Upper lobe of left lung (tissue), 6 donors: ENCODE measurements at places on chromosomes 13 and 19. TPM values are rescaled to one million over a fixed set of nuclear protein-coding genes. Genes with fewer than 3 reads are reported as not detected.

- no peak for DNase-seq
Observed at GRCh38 chr19:54489341-54489740, 13.3 kb upstream of the LAIR2 start.

- DNase-seq = no peak
Observed at GRCh38 chr19:17322854-17323253, 11.8 kb downstream of the ANO8 start.

The EXOSC5 gene
- total RNA-seq = 7.8 TPM

DNA sequence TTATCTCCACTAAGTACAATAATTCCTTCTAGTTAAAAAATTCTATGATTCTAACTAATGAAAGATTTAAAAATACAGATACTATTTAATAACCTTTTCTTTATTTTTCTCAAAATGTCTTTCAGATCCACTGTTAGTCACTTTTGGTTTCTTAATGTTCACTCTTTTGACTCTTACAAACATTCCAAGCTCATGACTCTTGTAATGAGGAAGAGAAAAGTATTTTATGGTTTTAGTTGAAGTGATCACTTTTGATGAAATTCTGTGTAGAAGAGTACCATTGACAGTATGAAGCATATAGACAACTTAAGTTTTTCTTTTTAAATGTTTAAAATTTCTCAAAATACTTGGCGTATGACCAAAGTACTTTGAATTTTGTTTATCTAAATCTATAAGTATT is 27.8 kb downstream of the COG3 start:
- no peak for DNase-seq

- DNase-seq = no peak
Observed at GRCh38 chr13:110137680-110138009, 169.3 kb downstream of the COL4A1 start.

DNA sequence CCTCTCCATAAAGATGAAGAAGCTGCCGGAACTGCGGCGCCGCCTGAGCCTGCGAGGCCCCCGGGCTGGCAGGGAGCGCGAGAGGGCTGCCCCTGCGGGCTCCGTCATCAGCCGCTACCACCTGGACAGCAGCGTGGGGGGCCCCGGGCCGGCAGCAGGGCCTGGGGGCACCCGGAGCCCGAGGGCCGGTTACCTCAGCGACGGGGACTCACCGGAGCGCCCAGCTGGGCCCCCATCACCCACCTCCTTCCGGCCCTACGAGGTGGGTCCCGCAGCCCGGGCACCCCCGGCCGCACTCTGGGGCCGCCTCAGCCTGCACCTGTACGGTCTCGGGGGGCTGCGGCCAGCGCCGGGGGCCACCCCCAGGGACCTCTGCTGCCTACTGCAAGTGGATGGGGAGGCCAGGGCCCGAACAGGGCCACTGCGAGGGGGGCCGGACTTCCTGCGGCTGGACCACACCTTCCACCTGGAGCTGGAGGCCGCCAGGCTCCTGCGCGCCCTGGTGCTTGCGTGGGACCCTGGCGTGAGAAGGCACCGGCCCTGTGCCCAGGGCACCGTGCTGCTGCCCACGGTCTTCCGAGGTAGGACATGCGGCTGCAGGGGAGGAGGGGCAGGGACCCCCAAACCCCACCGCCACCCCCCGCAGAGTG is 2.7 kb downstream of the SYDE1 start:
- DNase-seq = no peak

The SIGLEC7 gene
- 9.4 TPM for total RNA-seq

The VSTM2B gene
- not detected for total RNA-seq

The PSG7 gene
- total RNA-seq = not detected

The POLR1D gene
- 186 TPM for total RNA-seq

DNA sequence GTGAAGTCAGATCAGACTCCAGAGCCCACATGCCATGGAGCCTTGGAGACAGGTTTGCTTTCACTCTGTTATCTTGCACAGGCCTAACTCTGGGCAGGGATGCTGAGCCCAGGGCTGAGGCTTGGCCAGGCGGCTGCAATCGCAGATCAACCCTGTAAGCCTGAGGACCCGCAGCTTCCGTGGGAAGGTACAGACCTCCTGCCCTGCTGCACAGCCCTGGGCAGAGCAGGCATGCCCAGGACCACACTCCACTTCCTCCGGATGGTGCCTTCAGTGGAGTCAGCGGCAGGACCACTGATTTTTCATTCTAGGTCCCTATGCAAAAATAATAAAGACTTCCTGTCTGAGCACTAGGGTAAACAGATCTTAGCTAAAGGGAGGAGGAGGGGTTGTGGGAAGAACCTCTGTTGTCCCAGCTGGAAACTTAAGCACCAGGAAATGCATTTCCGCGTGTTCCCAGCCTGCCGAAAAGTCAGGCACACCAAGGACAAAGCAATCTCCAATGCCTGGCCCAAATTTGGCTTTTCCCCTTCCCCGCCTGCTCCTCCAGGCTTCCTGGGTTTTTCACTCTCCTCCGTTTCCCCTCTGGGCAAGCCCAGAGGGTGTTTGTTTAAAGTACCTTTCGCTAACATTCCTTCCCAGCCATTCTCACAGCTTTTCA is 87.3 kb downstream of the KCTD15 start:
- DNase-seq = no peak

- no peak for DNase-seq
Observed at GRCh38 chr13:67498948-67499347, 268.8 kb upstream of the PCDH9 start.

DNA sequence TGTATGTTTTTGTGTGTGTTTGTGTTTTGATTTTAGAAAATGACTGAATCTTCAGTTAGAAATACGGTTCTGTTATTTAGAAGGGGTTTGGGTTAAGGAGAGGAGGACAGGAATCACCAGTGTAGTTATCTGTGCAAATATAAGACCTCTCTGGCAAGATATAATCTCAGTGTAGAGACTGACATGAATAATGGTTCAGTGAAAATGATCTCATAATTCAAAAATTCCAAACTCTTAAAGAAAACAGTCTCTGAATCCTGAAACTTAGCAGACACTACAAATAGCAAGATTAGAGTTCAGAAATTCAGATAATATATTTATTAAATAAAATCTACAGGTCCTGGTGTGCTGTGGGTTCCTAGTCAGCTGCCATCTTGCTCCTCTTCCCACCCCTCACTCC is 73.5 kb downstream of the PDS5B start:
- DNase-seq = no peak

DNA sequence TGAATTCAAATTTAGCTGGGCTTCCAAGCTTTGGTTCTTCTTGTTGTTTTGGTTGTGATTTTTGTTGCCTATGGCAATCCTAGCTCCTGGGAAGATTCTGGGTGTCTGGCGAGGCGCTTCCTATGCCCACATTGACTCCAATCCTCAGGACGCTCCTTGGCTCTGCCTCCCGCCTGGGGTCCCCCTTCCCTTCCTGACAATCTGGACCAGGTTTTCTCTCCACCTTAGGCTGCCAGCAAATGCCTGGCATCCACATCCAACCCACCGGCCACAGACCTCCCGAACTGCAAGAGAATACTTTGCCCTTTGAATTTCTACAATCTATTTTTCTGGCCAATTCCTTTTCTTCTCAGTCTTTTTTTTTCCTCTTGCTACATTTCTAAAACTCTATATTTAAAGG is 186.9 kb upstream of the UBL3 start:
- DNase-seq = no peak

The URAD gene
- not detected for total RNA-seq

DNA sequence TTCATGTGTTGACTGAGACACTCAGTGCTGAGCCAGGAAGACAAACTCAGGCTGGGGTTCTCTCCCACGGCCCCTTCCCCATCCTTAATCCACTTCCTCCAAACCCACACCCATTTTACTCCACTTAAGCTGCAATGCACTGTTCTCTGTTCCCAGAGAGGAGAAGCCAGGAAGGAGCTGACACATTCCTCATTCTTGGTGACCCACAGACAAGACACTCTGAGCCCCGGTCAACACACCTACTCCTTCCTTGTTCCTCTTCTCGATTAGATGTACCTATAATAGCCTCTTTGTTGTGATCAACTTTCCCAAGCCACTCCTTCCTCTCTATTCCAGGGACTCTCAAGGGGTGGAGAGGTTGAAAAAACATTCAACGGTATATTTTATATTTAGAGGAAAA is 47.1 kb downstream of the INSR start:
- DNase-seq = no peak

DNA sequence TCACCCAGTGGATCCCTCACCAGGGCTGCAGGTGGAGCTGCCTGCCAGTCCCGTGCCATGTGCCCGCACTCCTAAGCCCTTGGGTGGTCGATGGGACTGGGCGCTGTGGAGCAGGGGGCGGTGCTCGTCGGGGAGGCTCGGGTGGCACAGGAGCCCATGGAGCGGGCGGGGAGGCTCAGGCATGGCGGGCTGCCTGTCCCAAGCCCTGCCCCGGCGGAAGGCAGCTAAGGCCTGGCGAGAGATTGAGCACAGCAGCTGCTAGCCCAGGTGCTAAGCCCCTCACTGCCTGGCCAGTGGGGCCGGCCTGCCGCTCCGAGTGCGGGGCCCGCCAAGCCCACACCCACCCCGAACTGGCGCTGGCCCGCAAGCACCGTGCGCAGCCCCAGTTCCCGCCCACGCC is 16.8 kb upstream of the B3GLCT start:
- peak; percentile 72 for DNase-seq

DNA sequence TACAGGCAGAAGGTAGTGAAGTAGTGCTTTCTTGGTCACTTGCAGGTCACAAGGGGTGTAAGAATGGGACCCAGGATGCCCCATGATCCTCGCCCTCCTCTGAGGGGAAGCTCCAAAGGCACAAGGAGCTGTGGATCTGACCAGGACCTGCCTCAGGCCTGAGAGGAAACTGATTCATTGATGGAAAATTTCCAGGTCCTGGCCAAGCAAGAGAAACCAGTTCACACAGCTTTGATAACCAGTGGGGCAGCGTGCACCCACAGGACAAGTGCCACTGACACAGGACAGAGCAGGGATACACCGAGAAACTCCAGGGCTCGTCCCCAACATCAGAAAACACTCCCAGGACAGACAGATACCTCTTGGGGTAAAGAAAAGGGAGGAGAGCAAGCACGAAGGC is 177.1 kb downstream of the RBM26 start:
- no peak for DNase-seq

GRCh38 chr19:29837448-29837981 is 25.7 kb downstream of the CCNE1 start:
- no peak for DNase-seq

DNA sequence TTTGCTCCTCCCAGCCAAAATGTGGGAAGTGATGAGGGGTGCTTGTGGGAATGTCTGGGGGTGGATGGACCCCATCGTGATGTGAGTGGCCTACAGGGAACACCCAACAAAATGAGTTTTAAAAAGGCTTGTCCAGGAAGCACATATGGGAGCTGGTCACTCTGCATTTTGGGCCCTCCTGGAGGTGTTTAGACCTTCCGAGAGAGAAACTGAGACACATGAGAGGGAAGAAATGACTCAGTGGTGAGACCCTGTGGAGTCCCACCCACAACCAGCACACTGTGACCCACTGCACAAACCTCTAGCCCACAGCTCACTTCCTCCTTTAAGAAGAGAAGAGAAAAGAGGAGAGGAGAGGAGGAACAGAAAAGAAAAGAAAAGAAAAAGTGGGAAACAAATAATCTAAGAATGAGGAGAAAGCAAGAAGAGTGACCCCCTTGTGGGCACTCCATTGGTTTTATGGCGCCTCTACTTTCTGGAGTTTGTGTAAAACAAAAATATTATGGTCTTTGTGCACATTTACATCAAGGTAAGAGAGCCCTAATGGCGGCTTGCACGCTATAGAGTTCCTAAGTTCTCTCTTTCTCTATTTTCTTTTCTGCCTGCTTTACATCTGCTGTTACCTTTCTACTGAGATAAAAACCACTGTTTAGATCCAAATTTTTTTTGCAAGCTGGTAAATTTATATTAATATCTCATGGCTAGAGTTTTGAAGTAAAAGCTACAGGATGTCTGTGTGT is 13.3 kb upstream of the LILRB1 start:
- no peak for DNase-seq

The ZNF285 gene
- 0.61 TPM for total RNA-seq

- DNase-seq = no peak
Observed at GRCh38 chr13:62371737-62372136, 956.1 kb upstream of the PCDH20 start.

The IGSF23 gene
- total RNA-seq = not detected

The ZNF554 gene
- total RNA-seq = 8.0 TPM

- DNase-seq = no peak
Observed at GRCh38 chr13:75661443-75661842, 25.3 kb downstream of the LMO7 start.

DNA sequence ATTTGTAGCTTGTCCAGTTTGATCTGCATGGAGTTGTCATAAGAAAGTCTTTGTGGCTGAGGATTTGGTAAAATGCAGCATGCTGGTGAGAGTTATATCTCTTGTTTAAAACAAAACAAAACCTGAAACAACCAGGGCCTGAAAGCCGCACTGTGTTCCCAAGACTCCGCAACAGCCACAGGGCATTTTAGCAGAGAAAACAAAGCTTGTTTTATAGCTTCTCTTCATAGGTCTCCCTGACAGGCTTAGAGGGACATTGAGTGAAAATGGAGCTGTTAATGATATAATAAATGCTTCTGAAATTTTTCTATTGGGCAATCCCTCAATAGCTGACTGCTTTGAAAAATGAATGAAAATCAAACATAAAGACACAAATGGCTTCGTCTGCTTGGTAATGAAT is 148.7 kb upstream of the RNF113B start:
- no peak for DNase-seq

GRCh38 chr19:21621671-21622070 is 116.3 kb downstream of the ZNF429 start:
- no peak for DNase-seq

DNA sequence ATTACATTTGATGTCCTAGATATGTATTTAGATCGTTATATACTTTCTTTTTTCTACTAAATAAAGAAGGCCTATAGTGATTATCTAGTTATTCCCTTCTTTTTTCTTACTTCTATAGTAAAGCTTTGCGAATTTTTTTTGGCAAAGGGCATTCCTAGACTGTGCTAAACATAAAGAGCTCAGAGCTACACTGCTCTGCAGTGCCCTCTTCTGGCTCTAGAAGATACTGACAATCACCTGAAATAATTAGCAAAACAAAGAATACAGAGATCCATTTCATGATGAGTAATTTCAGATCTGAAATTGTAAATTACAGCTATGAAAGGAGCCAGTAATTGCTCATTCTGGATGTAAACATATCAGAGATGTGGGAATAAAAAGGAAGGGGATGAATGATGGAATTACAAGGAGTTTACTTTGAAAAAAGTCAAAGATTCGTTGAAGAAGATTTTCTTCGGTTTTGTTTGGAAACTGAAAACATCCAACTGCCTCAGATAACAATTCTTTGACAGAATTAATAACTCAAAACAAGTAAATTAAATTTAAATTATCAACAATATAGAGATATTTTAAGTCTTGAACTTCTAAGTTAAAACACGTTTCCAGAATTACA is 288.5 kb downstream of the NALCN start:
- DNase-seq = no peak

The ZNF628 gene
- total RNA-seq = 9.9 TPM
